ENCODE measurements at places on chromosomes 2 and 18.

DNA sequence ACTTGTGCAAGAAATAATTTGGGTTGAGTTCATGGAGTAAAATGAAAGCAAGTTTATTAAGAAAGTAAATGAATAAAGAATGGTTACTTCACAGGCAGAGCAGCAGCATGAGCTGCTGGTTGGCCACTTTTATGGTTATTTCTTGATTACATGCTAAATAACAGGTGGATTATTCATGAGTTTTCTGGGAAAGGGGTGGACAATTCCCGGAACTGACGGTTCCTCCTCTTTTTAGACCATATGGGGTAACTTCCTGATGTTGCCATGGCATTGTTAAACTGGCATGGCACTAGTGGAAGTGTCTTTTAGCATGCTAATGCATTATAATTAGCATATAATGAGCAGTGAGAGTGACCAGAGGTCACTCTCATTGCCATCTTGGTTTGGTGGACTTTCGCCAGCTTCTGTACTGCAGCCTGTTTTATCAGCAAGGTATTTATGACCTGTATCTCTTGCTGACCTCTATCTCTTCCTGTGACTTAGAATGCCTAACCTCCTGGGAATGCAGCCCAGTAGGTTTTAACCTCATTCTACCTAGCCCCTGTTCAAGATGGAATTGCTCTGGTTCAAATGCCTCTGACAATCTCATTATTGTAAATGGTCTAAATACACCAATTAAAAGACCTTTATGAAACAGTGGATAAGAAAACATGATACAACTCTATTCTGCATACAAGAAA, 114.1 kb upstream of the FIGN start:
- no peak for DNase-seq

- no peak for DNase-seq
Observed at GRCh38 chr18:53033128-53033527, 693.1 kb downstream of the DCC start.

- DNase-seq = no peak
Observed at GRCh38 chr2:67208887-67209500, 188.1 kb upstream of the ETAA1 start.

DNA sequence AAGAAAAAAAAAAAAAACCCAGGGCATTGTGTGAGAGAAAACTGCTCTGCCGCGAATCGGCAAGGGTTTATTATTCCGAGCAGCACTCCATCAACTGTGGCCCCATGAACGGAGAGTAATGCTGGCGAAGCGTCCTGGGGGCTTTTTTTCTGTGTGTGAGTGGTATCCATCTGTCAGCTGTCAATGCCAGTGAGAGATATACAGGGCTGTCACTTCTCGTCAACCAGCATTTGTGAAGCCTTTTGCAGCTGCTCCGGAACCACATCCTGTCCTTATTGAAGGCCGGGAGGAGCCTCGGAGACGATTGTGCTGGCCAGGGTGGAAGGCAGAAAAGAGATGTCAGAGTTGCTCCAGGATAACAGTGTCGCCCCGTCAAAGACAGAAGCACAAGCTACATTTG, 356.9 kb upstream of the SMIM21 start:
- DNase-seq = no peak

DNA sequence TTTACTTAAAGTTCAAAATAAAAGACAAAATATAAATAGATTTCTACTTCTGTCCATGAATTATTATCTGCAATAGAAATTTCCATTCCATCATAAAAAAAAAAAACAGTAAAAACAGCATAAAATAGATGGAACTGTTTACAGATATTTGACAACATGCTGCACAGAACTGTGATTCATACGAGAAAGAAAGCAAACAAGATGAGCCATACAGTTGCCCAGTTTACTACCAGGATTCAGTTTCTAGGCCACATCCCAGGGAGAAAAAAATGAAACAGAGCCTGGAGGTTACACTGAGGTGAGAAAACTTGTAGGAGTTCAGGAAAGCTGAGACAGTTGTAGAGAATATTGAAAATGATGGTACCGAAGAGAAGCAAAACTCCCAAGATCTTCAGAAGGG, 1426.9 kb upstream of the ACVR2A start:
- DNase-seq = no peak
